ENCODE measurements at places on chromosomes 12 and 14. TPM values are rescaled to one million over a fixed set of nuclear protein-coding genes. Genes with fewer than 3 reads are reported as not detected.
A peak's percentile ranks its signal among the peaks of the same experiment; 100 is the strongest.

GRCh38 chr14:70108419-70108818 is 80.3 kb downstream of the SLC8A3 start:
- DNase-seq: no peak

- DNase-seq: no peak
These were observed 95.1 kb downstream of the NT5DC3 start for GRCh38 chr12:103745962-103746361.

DNA sequence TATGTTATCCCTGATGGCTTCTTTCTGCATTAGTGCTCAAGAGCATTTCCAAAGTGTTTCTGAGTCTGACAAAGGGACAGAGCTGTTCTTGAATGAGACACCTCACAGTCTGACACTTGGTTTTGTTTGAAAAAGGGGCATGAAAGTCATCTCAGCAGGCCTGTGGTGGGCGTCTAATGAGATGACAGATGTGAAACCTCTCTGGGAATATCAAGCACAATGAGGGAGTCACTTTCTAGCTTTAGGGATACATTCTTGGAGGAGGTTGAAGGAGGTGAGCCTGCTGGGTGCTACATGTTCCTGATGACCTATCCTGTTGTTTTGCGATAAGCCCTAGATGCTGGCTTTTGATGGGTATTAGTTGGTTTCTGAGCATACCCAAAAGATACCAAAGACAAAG is 290.5 kb downstream of the NUAK1 start:
- DNase-seq: no peak

GRCh38 chr14:54631016-54631415 is 64.1 kb downstream of the SAMD4A start:
- no peak for DNase-seq

DNA sequence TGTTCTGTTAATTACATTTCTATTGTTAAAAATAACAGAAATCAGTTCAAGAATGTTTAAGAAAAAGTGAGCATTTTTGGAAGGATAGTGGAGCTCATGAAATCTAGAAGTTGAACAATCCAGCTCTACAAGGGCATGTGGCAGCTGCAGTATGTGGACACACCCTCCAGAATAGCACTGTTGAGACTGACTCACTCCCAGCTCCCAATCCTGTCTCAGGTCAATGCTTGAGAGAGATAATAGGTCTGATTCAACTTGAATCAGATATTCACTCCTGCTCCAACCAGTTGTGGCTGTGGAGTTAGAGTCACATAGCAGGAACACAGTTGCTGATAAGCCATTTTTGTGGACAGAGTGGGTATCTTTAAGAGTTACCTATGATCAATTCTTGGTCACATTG is 113.0 kb upstream of the NTF3 start:
- DNase-seq: no peak

GRCh38 chr14:92645841-92646478 is 102.5 kb downstream of the LGMN start:
- no peak for DNase-seq

Gene ANKRD33
- polyA plus RNA-seq: 0.17 TPM

DNA sequence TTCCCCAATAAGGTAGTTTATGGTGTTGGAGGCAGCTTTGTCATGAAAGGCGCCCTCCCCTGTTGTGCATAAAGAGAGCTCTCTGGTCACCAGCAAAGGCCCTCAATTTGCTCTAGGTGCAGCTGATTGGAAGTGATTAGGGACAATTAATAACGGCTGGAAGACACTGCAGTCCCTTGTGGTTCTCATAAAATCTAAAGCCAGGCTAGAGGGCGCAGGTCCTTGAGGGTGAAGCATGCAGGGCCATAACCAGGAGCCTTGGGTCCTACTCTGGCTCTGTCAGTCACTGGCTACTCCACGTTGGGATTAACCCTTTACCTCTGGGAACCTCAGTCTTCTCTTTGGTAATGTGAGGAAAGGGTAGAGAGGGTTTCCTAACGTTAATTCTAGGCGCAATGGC is 1.9 kb downstream of the DAAM1 start:
- no peak for DNase-seq

Gene LMO3
- polyA plus RNA-seq: 2.1 TPM

GRCh38 chr14:60222820-60223219 is 26.2 kb upstream of the PPM1A start:
- DNase-seq: no peak

DNA sequence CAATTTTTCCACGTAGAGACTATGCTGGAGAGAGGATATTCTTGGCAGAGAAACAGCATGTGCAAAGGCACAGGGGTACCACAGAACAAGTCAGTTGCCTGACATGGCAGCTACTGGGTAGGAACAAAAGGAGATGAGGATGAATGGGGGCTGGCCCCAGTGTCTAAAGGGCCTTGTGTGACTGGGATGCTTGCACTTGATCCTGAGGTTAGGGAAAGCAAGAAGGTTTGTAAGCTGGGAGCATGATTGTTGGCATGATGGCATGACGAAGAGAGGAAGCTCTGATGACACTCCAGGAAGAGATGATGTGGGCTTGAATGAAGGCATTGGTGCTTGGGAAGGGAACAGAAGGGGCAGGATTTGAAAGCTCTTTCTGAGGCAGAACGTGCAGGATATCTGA is 139.1 kb downstream of the ZFP36L1 start:
- DNase-seq: no peak

- DNase-seq: no peak
These were observed 50.6 kb downstream of the TSPAN11 start for GRCh38 chr12:30977124-30977523.

DNA sequence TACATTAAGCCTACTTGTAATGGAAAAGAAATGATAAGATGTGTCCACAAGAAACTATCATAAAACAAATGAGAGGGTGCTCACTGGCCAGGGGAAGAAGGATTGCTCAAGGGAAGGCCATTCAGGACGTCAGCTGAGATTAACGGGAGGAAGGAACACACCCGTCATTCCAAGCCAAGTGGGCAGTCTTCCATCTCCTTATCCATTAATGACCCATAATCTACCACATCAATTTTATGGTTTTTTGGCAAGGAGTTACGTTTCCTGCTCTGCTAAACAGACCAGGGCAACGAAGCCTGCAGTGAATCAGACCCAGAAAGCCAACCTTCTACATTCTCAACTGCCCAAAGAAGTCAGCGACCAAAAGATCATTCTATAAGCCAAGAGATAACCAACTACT is 25.1 kb downstream of the PRKAB1 start:
- no peak for DNase-seq

DNA sequence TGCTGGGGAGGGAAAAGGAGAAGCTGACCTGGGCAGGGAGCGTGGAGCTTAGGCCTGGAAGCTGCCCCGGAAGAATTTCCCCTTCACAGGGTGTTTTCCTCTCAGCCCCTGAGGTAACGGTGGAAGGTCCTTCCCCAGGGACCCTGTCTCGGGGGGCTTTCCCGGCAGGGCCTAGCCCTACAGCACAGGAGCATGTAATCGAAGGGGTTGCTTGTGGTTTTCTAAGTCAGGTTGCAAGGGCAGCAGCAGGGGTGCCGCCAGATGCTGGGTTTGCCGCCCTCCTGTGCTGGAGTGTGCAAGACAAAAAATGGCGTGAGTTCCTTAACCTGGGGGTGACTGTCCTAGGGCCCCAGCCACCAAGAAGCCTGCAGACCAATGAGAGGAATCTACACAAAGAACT is 1.6 kb upstream of the KRT74 start:
- no peak for DNase-seq

DNA sequence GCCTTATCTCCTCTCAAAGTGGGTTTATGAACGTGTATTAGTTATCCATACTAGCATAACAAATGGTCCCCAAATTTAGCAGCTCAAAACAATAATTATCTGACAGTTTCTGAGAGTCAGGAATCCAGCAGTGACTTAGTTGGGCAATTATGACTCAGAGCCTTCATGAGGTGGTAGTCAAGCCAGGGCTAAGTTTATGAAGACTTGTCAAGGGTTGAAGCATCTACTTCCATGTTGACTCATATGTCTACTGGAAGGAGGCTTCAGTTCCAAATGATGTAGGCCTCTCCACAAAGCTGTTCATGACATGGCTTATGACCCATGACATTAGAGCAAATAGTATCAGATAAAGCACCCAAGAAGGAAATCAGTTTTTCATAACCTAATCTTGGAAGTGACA is 73.2 kb downstream of the IPO8 start:
- DNase-seq: no peak

DNA sequence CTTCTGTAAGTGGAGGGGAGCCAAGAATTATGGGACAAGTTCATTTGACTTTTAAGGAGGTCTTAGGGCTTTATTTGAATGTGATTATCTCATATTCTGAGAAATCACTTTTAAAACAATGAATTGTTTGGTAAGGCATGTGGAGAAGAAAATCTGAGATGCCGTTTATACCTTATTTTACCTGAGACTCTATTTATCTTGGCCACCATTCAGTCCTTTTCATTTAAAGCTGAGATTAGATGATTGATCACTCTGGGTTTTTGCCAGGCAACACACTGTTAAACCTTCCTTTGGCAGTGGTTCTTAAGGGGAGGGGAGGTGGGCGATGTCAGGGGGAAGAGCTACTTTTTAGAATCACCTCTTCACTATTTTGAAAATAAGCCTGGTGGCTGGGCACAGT is 11.4 kb downstream of the CAND1 start:
- no peak for DNase-seq

DNA sequence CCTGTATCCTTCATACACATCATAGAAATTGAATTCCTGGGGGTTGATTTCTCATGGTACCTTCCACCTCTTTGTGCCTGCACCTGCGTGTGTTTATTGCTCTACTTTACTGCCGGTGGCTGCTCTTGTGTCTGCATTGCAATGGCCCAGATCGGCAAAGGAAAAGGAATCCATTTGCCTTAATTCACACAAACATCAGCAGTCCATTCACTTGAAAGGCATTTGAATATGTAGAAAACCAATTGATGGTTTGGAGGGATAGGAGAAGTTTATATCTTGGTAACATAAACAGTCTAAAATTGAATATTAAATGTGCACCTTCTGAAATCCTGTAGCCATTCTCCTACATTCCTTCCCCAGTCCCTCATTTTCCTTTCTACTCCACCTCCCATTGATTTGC is 74.0 kb downstream of the SNAPC1 start:
- no peak for DNase-seq

Gene SRGAP1
- polyA plus RNA-seq: 29.7 TPM

Gene GZMB
- polyA plus RNA-seq: 0.55 TPM

DNA sequence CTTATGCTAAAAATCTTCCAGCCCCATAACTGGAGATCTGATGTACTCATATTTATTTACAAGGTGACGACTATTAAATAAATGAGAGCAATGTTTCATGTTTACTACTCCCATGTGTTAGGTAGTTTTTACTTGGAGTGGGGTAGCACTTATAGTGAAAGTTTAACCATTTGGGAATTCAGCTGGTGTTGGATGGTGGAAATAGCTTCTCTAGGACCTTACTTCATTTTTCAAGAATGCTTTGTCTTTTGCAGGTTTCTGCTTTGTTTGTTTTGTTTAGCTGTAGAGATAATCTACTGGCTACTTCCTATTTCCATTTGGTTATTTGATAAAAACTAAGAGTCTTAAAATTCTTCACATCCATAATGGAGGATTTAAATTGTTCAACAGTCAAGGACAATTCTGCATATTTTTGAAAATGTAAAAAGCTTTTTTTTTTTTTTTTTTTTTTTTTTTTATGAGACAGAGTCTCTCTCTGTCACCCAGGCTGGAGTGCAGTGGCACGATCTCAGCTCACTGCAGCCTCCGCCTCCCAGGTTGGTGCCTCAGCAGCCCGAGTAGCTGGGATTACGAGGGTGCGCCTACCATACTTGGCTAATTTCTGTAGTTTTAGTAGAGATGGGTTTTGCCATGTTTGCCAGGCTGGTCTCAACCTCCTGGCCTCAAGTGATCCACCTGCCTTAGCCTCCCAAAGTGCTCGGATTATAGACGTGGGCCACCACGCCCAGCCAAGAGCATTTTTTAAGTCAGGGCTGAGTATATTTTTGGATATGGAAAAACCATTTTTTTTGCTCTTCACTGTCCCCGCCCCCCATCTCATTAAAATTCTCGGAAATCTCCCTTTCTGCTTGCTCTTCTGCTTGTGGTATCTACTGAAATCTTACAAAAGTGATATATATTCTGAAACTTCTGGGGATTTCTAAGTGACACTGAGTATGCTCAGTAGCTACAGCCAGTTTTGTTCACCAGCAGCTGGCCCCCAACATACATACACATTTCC is 1.4 kb upstream of the ABCD2 start:
- DNase-seq: peak; percentile 4

DNA sequence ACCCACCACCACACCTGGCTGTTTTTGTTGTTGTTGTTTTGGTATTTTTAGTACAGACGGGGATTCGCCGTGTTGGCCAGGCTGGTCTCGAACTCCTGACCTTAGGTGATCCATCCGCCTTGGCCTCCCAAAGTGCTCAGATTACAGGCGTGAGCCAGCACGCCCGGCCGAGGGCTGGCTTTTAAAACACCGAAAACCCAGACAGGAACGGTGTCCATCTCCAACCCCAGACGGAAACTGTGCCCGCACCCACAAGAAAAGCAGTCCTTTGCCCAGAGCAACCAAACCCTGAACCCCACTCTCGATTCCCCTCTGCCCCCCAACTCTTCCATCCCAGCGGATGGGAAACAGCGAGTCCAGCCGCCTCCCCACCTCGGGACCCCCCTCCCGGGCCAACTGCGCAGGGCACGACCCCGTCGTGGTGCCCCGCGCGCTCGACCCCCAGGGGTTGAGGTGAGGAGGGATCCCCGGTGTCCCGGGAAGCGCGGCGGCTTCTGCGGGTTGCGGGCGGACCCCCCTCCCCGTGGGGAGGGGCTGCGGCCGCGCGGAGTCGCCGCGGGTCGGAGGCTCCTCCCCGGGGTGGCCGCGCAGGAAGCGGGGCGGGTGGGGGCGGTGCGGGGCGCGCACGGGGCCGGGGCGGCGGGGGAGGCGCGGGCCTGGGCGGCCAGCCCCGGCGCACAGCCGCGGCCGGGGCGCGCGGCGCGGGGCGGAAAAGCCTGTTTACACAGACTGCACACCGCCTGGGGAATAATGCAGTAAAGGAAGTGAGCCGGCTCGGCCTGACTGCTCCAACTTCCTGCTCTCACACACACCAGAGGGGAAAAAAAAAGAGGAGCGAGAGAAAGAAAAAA is at the start of gene ELK3:
ELK3 (plus strand) TSS at position 651 of the 851 bp plus-strand sequence.
- DNase-seq: no peak

Gene ZNF641
- polyA plus RNA-seq: 32.3 TPM

Gene WNT1
- not detected for polyA plus RNA-seq

Gene ITGB7
- 1.8 TPM for polyA plus RNA-seq
